ENCODE measurements at places on chromosomes 4 and X.

- no peak for DNase-seq
Measured at GRCh38 chr4:40515037-40515397, 114.6 kb downstream of the RBM47 start.

DNA sequence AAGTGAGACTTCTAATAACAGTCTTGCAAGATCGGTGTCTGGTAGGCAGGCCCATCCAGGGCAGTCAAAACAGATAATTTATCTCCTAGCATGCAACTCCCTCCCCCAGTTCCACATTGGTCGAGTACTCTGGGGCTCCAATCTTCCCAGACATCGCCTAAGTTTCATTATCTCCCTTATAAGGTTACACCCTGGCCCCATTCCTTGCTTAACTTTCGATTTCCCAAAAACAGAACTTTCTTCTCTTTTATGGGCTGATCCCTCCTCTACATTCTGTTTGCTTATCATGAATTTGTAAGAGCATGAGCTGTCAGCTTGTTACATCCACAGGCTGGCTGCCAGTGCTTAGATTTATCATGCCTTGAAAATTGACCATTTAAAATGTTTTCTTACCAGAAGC lies 471.3 kb downstream of the TECRL start:
- DNase-seq: no peak

- no peak for DNase-seq
Measured at GRCh38 chr4:123580981-123581664, 184.5 kb downstream of the SPRY1 start.

GRCh38 chr4:60619531-60620305 lies 580.4 kb upstream of the ADGRL3 start:
- DNase-seq: no peak

- no peak for DNase-seq
Measured at GRCh38 chr4:76740866-76741662, 156.9 kb downstream of the SOWAHB start.

- no peak for DNase-seq
Measured at GRCh38 chr4:13956947-13957346, 329.4 kb upstream of the BOD1L1 start.

DNA sequence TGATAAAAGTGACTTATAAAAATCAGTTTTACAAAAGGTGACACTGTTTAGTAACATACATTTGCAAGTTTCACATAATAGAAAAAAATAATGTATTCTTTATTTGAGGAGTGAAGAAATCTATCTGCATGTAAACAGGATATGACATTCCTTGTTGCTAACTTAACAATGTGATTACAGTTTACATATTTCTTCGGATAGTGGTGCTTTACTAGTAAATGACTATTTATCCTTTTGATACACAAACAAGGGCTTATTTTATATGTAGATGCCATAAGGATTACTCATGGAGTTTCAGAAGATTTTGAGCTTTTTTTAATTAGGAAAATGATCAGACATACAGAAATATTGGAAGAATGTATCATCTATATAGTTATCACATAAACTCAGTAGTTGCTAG lies 126.5 kb downstream of the SLIT2 start:
- DNase-seq: no peak

DNA sequence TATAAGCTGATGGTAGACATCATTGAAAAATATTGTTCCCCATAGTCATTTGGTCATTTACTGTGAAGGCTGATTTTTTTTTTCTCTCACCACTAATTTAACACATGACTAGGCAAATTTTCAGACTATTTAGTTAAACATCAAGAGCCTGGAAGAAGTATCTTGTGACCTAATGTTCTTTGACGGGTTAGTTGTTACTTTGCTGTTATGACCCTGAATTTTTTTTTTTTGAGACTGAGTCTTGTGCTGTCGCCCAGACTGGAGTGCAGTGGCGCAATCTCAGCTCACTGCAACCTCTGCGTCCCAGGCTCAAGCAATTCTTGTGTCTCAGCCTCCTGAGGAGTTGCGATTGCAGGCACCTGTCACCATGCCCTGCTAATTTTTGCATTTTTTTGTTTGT lies 67.0 kb downstream of the HPF1 start:
- DNase-seq: no peak

- no peak for DNase-seq
Measured at GRCh38 chrX:30643313-30643821, 9.9 kb upstream of the GK start.

- DNase-seq: no peak
Measured at GRCh38 chr4:140095694-140096482, 58.1 kb downstream of the MAML3 start.

- no peak for DNase-seq
Measured at GRCh38 chr4:84808332-84808731, 158.2 kb downstream of the WDFY3 start.

DNA sequence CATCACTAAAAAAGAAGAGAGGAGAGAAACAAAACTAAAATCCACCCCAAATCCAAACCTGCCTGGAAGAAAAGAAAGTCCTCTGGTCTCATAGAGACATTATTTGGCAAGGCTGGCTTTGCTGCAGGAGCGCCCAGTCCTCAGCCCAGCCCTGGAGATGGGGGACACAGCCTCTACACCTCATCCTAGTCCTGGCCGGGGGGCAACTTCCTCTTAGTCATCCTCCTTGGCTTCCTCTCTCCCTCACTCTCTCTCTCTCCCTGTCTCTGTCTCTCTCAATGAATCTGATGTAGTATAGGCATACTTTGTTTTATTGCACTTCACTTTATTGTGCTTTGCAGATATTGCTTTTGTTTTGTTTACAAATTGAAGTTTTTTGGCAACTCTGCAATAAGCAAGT lies 55.8 kb upstream of the MAGEB10 start:
- no peak for DNase-seq

GRCh38 chr4:156330436-156331031 lies 376.9 kb upstream of the CTSO start:
- DNase-seq: no peak

GRCh38 chr4:118683513-118683912 lies 1.7 kb upstream of the METTL14 start:
- no peak for DNase-seq

DNA sequence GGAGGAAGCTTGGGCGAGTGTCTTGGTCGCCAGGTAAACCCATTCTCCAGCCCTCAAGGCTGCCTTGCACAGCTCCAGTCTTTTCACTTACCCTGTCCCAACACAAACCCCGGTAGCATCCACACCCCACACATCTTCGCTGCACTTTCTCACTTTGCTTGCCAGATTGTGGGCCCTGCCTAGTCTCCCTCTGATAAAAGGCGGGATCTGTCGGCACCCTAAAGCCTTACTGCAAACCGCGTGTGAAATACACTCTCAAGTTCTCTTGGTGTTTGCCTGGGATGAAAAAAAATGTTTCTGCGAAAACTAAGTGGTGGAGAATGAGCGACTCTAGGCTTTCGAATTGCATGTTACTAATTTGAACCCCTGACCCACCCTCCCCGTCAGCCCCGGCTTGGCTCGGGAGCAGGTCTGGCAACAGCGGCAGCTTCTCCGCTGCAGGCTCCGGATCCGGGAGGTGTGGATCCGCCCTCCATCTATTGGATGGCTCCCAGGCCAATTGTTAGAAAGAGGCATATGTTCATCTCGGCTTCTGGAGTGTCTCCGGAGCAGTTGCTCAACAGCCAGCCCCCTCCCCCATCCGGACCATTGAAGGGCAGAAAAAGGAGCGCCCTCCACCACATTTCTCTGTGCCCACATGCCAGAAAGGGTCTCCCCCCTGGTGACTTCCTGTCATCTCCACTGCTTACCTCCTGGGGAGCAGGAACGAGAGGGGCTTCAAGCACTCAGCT lies 3.0 kb upstream of the CITED1 start:
- DNase-seq: no peak

GRCh38 chrX:11423362-11423818 lies 130.2 kb downstream of the AMELX start:
- no peak for DNase-seq

DNA sequence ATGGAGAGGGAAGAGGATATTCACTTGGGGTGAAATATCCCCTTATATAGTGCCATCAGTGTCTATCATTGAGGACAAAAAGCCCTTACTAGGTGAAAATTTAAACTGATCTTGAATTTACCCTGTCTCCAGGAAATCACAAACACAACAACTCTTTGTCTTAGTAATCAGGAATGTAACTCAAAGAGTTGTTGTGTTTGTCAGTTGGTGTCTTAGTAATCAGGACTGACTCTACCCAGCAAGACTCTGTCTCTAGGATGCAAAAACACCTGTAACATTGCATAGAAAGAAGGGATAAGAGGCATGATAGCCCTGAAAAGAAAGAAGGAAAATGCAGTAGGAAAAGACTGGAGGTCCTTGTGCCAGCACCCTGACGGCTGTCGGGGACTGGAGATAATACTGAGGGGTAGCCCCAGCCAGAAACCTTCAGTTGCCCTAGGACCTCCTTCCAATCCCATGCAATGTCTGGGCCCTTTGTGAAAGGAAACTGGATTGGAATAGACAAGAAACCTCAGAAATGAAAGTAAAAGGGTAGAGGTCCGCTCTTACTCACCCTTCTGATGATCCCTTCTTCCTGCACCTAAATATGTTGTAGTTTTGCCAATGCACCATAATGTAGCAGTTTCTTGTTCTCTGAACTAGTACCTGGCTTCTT lies 45.3 kb downstream of the HMGB2 start:
- no peak for DNase-seq

- no peak for DNase-seq
Measured at GRCh38 chr4:34851411-34851810, 1392.9 kb downstream of the ARAP2 start.

DNA sequence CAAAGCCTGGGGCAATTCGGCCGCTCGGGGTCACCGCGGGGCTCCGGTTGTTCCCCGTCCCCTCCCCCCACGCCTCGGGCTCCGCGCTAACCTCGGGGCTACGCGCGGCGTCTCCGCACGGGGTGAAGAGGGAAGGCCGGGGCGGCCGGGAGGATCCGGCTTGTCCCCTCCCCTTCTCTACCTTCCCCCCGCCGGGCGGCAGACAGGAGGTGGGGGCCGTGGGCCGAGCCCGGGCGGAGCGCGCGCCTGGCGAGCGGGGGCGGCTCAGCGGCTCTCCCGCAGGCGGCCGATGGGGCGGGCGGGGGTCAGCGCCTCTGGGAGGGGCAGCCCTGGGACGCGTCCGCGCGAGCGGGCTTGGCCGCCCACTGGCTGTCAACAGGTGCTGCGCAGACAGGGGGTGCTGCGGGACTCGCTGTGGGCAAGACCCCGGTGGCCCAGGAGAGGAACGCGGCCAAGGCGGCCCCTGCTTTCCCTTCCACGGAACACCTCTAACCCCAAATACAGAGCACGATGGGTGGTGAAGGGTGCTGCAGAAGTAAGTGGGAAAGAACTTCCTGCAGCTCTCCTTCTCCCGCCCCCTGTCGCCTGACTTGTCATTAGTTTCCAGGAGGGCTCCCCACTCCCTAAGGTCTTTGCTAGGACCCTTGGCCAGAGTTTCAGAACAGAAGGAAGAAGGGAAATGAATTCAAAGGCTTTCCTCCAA lies at the start of gene PDGFC:
PDGFC (minus strand) TSS at position 124 of the 703 bp plus-strand sequence. CDS start 896 bp downstream, outside the sequence.
- peak; percentile 35 for DNase-seq

DNA sequence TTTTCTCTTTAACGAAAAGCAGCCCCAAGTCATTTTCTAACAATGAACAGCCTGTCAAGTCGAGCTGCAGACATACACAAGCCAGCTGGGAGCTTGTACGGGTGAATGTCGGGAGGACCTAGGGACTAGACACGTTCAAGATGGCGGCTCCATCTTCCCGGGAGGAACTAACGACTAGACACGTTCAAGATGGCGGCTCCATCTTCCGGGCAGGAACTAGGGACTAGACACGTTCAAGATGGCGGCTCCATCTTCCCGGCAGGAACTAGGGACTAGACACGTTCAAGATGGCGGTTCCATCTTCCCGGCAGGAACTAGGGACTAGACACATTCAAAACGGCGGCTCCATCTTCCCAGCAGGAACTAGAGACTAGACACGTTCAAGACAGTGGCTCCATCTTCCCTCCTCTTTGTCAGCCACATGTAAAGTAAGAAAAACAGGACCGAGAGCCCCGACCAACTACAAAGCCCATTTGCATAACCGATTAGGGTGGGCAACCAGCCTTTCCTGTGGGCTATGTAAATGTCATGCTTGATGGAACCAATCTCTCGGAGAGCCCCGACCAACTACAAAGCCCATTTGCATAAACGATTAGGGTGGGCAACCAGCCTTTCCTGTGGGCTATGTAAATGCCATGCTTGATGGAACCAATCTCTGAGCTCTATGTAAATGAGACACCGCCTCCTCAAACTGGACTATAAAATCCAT lies 175.5 kb downstream of the DHRSX start:
- DNase-seq: no peak

DNA sequence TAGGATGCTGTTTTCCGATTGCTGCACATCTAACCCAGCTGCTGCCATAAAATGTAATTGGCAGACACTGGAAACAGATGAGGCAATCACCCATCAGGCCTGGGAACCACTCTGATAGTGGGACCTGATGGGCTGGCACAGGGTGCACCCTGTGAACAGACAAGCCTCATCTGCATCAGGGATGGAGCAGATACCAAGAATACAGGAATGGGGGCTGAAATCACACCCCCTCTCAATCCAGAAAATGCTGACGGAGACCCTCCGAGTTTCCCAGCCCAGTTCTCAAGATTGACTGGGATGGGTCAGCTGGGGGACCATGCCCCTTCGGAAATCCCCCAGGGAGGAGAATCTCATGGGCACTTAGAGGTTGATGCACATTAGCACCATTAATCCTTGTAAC lies 28.8 kb upstream of the PPP2R2C start:
- no peak for DNase-seq

DNA sequence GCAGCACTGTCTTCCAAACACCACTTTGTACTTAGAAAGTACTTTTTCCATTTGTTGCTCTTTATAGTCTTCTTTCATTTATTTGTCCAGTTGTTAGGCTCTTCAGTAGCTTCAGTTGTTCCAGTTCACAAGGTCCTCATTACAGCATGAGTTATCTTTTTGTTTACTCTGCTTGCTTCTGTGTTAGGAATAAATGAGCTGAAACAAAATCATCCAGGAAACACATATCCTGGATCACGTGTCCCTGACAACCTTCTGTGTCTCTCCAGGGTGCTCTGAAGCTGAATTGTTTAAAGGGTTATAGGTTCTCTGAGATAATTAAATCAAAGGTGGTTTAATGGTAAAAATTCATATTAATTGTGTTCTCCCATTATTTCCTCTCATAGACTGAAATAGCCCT lies 19.9 kb upstream of the KLHL8 start:
- DNase-seq: no peak

GRCh38 chr4:115803825-115804224 lies 690.4 kb upstream of the NDST4 start:
- DNase-seq: no peak

Data from cortex of kidney (tissue), 1 donor.